ENCODE measurements at places on chromosomes 13 and 19.

- no peak for DNase-seq
Observed at GRCh38 chr13:107139006-107139405, 571.1 kb upstream of the ARGLU1 start.

DNA sequence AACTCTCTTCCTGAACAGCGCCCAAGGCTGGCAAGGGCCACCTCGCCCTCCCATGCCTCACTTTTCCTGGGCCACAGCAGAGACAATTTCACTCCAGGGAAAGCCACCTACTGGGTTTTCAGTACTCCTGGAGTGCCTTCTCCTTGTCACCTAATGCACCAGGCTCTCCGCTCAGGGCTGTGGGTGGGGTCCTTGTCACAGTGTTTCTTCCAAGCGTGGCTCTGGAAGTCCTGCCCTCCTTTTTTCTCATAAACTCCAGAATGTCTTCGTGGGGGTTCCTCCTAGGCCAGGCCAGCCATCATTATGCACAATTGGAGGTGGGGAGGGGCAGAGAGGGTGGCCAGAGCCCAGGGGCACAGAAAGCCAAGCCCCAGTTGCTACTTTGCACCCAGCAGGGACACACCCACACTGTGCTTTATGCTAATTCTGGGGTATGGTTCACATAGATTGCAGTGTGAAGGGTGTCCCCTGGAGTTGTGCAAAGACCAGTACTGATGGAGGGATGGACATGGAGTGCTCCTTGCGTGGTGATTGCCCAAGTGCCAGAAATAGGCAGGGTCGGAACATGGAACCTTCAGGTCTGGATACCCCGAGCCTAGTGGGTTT, 78.8 kb downstream of the CHST8 start:
- no peak for DNase-seq

DNA sequence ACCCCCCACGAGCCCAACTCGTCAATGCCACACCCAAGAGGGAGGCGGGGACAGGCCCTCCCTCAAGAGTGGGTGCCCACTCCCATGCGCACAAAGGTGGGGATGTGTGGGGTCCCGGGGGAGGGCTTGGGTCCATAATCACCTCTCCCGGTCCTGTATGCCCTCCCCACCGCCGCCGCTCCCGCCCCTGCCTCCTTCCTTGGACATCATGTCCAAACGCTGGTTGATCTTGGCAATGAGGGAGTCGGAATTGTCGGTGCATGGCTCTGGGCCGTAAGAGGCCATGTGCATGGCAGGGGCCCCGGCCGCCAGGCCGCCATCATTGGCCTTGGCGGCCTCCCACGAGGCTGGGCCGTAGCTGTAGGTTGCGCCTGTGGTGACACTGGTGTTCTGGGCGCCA, 5.9 kb downstream of the AKAP8 start:
- no peak for DNase-seq

- no peak for DNase-seq
Observed at GRCh38 chr13:92297971-92298942, 899.8 kb downstream of the GPC5 start.

DNA sequence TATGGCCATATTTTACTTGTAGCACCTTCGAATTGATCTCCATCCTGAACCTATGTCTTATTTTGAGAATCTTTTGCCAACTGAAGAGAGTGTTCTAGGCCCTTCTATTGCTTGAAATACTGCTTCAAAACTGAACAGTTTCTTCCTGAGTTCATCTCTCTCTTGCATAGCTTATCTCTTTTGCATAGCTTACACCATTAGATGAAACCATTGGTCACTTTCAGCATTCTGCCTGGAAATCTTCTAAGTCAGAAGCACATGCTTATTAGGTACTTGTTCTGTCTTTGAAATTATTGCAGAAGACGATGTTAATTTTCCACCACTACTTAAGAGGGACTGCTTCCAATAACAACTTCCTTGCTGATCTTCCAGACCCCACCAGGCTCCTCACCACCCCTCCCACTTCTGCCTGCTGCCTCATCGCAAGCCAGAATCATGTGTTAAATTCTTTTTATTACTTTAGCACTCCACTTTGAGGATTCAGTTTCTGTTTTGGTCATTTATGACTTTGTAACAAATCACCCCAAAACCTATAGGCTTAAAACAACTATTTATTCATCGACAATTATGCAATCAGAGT, 122.4 kb upstream of the MAB21L1 start:
- no peak for DNase-seq

DNA sequence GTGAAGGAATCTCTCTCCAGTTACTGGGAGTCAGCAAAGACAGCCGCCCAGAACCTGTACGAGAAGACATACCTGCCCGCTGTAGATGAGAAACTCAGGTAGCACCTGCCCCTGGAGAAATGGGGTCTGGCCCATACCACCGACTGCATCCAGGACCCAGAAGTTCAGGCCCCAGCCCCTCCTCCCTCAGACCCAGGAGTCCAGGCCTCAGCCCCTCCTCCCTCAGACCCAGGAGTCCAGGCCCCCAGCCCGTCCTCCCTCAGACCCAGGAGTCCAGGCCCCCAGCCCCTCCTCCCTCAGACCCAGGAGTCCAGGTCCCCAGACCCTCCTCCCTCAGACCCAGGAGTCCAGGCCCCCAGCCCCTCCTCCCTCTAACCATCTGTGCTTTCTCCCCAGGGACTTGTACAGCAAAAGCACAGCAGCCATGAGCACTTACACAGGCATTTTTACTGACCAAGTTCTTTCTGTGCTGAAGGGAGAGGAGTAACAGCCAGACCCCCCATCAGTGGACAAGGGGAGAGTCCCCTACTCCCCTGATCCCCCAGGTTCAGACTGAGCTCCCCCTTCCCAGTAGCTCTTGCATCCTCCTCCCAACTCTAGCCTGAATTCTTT, 3.0 kb downstream of the APOC2 start:
- DNase-seq, result no peak

DNA sequence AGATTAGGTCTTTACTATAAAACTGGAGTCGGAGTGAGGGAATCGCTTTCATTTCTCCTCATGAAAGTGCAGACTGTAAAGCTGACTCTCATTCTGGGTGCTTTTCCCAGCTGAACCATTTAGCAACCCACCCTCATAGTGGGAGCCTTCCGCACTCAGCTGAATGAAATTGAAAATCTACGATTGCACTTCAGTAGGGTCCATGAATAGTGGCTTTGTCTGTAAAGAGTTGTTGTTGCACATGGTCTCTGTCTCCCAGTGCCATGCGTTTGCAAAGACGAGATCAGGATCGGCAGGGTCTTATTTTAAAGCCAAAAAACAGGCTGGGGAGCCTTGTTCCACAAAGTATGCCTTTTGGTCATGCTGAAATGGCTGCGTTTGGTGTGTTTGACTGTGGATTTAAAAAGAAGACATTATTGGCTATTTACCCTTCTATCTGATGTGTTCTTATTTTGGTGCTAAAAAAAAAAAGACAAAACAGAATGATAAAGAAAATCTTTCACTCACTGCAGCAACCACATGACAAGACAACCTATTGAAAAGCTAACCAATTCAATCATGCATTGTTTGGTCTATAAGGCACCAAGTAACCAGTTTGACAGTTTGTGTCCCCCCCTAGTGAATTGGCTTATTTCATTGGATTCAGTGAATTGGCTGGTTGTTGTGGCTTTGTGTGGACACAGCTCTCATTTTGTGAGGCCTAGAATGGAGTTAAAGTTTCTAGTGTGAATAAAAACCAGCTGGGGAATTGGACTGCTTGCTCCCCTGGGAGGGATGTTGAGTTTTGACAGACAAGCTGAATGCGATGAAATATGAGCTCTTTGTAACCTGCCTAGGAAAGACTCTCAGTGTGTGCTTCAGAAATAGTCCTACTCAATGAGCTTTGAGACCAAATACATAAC, 65.6 kb downstream of the ARHGAP35 start:
- no peak for DNase-seq

GRCh38 chr13:99344610-99345208, 37.5 kb upstream of the GPR183 start:
- DNase-seq, result no peak

GRCh38 chr13:103272770-103273169, 206.6 kb upstream of the SLC10A2 start:
- no peak for DNase-seq

DNA sequence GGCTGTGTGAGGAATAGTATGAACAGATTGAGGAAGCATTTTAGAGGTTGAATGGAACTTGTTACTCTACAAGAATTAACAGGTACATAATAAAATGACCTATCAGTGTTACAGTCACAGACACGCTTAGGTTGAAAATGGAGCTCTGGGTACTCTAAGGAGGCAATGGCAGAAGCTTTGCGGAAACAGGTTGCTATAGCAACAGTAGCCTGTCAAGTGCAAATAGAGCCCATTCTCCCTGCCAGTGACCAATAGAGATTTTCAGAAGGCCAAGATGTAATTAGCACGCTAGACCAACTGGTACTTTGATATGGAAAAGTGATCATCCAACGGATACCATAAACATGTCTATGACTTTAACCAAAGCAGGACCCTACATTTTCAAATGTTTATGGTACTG, 148.5 kb upstream of the FREM2 start:
- DNase-seq, result no peak

- DNase-seq, result no peak
Observed at GRCh38 chr19:33221638-33222037, 4.0 kb downstream of the SLC7A10 start.

GRCh38 chr19:53552001-53552721, 14.2 kb downstream of the ZNF331 start:
- DNase-seq, result no peak

DNA sequence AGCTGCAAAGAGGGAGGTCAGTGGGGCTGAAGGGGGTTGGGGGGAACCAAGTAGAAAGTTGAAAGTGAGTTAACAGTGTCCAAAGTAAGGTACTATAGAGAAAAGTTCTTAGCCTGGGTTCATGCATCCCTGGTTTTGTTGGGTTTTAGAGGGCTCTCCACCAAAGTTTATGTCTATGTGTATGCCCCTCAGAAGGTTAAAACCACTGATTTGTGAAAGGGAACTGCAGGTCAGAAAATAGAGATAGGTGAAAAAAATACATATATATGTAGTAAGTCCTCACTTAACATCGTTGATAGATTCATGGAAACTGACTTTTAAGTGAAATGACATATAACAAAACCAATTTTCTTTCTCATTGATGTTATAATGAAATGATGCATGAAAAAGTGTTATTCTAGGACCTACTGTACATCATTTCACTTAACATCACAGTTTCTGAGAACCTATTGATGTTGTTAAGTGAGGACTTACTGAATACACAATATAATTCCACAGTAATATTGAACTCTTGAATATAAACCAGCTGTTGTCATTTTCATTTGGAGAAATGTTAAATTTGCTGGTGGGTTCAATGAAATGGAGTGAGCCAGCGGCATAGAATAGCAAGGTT, 9.6 kb downstream of the DGKH start:
- no peak for DNase-seq

DNA sequence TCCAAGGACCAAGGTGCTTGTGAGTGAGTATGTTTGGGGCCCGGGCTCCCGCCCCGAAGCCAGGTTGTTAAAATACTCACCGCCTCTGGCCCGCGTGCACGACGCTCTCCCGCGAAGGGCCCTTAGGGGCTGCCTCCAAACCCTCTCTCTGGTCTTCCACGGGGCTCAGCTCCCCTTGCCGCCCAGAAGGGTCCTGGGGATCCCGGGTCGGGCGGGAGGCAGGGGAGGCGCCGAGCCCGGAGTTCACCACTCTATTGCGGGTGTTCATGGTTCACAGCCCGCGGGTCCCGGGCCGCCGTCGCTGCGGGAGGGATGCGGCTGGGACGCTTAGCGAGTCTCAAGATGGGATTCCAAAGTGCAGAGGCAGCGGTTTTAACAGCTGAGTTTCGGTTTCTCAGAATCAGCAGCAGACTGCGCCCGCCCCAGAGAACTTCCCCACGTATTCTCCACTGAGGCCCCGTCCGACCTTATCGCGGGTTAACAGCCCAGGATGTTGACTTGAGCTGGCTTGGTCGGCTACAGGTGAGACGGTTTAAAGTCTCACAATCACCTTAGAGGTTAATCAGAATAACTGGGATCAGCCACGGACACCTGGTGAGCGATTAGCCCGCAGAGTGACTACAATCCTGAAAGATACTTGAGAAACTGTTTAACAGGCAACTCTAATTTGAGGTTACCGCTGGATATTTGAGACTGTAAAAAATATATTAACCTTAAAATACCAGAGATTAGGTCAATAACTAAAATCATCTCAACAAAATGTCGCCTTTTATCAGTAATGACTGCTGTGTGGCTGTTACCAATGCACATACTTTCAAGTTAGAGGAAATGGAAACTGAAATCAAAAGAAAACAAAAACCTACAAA, at the start of gene EPSTI1:
TSS of gene EPSTI1 (minus strand) at position 344 of the 866 bp plus-strand sequence. CDS start at position 268, 76 bp downstream.
- DNase-seq, result peak; percentile 96

DNA sequence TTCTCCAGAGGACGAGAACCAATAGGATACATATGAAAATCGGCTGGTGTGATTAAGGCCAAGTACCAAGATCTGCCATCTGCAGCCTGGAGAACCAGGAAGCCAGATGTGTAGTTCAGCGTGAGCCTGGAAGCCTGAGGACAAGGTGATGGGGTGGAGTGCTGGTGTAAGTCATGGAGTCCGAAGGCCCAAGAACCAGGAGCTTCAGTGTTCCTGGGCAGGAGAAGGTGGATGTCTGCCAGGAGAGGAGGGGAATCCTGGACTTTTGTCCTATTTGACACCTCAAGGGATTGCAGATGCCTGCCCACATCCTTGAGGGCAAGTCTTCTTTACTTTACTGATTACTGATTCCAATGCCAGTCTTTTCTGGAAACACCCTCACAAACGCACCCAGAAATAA, 71.5 kb downstream of the SPATA13 start:
- no peak for DNase-seq

DNA sequence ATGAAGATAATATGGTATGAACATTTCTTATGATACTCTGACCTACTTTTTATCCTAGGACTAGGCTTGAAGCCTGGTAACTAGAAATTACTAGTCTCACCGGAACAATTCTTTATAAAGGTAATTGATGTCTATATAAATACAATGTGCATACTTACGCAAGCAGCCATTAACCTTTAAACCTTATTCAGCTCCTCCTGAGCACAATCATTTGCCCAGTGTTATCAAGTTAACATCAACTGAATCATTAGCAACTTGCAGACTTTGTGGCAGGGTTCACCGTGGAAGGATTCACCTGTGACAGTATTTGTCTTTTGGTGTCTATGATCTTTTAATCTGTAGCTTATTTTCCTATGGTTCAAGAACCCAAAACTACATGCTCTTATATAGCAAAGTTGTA, 508.6 kb upstream of the KLHL1 start:
- no peak for DNase-seq

- DNase-seq, result no peak
Observed at GRCh38 chr13:106471957-106472543, 63.4 kb downstream of the EFNB2 start.

- no peak for DNase-seq
Observed at GRCh38 chr13:100528820-100529219, 59.8 kb downstream of the GGACT start.
